ENCODE measurements at places on chromosomes 13 and 19. TPM values are rescaled to one million over a fixed set of nuclear protein-coding genes. Genes with fewer than 3 reads are reported as not detected.

The SOX21 gene
- not detected for total RNA-seq

The MAG gene
- 0.31 TPM for total RNA-seq

The LILRA1 gene
- 0.15 TPM for total RNA-seq

The ZSCAN4 gene
- total RNA-seq = not detected

The ZSWIM9 gene
- total RNA-seq = 5.7 TPM

GRCh38 chr13:34108410-34108809 lies 290.5 kb downstream of the RFC3 start:
- DNase-seq = no peak
- H3K27ac ChIP-seq = no peak overlapping the region
- no peak overlapping the region for H3K4me3 ChIP-seq
- peaks cover 4% of the 10 kb centered on the region for H3K27me3 ChIP-seq
- no peaks in the 10 kb centered on the region for H3K4me1 ChIP-seq
- no peaks in the 10 kb centered on the region for H3K36me3 ChIP-seq

GRCh38 chr13:91132786-91133185 lies 214.7 kb upstream of the MIR17HG start:
- H3K27ac ChIP-seq = no peak overlapping the region
- no peaks in the 10 kb centered on the region for H3K27me3 ChIP-seq
- DNase-seq = no peak
- H3K36me3 ChIP-seq = no peaks in the 10 kb centered on the region
- no peak overlapping the region for H3K4me3 ChIP-seq
- no peaks in the 10 kb centered on the region for H3K4me1 ChIP-seq

GRCh38 chr13:46926916-46927590 lies 30.2 kb upstream of the HTR2A start:
- no peaks in the 10 kb centered on the region for H3K36me3 ChIP-seq
- no peak overlapping the region for H3K27ac ChIP-seq
- peaks cover under 1% of the 10 kb centered on the region for H3K27me3 ChIP-seq

- no peaks in the 10 kb centered on the region for H3K27me3 ChIP-seq
- peaks cover 3% of the 10 kb centered on the region for H3K4me1 ChIP-seq
- no peaks in the 10 kb centered on the region for H3K36me3 ChIP-seq
- peak; percentile 27 for DNase-seq
- no peak overlapping the region for H3K27ac ChIP-seq
These were observed 33.7 kb upstream of the ZNF724 start for GRCh38 chr19:23283925-23284324.

- peaks cover 26% of the 10 kb centered on the region for H3K36me3 ChIP-seq
- no peaks in the 10 kb centered on the region for H3K27me3 ChIP-seq
- H3K27ac ChIP-seq = no peak overlapping the region
- H3K4me1 ChIP-seq = peaks cover 20% of the 10 kb centered on the region
- DNase-seq = no peak
These were observed 15.2 kb downstream of the RCBTB1 start for GRCh38 chr13:49569993-49570689.

DNA sequence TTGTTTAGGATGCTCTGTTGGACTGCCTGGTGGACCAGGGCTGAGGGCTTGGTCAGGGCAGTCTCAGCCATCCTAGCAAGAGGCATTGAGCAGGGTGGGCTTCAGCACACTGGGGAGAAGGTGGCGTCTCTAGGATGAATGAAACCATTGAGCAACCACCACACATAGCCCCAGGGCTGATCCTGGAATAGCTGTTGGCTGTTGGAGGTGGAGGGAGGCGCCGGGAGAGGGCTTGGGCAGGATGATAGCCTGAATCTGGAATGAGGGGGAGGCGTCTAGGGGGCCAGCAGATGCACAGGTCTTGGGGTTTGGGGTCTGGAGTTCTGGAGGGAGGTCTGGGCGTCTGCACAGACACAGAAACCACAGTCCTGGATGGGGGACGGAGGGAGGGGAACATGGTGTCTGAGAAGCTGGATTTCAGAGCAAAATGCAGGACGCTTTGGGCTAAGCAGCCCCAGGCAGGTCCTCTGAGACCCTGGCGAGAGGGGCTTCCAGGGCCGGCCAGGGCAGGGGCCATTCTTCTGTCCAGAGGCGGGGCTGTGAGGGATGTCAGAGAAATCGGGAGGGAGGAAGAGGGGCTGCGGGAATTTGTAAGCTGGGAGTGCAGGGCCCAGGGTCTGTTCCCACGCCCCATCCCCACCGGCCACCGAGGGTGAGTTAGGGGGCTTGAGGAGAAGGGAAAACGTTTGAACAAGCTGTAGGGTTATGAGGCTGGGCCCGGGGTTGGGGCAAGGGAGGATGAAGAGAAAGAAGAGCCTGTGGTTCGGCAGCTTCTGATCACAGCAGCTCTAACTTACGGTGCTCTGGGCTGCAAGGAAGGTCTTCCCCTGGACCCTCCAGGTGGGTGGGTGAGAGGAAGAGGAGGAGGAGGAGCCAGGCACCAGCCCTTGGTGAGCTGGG lies 5.2 kb downstream of the TRAPPC5 start:
- H3K4me1 ChIP-seq = peaks cover 32% of the 10 kb centered on the region
- DNase-seq = no peak
- H3K27me3 ChIP-seq = no peaks in the 10 kb centered on the region
- peak overlapping the region; percentile 72 for H3K27ac ChIP-seq
- peaks cover 51% of the 10 kb centered on the region for H3K36me3 ChIP-seq
- H3K4me3 ChIP-seq = no peak overlapping the region

DNA sequence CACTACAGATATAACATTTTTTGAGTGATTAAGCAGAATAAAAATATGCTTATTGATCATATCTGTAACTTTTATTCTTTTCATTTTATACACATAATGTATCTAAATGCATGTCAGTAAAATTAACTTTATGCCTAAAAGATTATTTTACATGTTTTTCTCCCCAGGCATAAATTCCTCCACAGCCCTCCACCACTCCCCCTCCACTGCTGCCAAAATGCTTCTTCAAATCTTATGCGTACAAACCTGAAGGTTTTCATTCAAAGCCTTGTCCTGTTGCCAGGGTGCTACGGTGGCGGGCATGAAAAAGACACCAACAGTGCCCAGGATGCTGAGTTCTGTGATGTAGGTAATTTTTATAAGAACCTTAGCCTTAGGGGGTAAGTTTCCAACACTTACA lies 52.9 kb downstream of the PARP4 start:
- H3K27ac ChIP-seq = no peak overlapping the region
- no peak overlapping the region for H3K4me3 ChIP-seq
- H3K27me3 ChIP-seq = no peaks in the 10 kb centered on the region
- DNase-seq = no peak

- no peak overlapping the region for H3K27ac ChIP-seq
- no peaks in the 10 kb centered on the region for H3K4me1 ChIP-seq
- H3K4me3 ChIP-seq = no peak overlapping the region
- no peaks in the 10 kb centered on the region for H3K27me3 ChIP-seq
- no peaks in the 10 kb centered on the region for H3K36me3 ChIP-seq
These were observed 1194.0 kb downstream of the PCDH9 start for GRCh38 chr13:66036024-66036614.

DNA sequence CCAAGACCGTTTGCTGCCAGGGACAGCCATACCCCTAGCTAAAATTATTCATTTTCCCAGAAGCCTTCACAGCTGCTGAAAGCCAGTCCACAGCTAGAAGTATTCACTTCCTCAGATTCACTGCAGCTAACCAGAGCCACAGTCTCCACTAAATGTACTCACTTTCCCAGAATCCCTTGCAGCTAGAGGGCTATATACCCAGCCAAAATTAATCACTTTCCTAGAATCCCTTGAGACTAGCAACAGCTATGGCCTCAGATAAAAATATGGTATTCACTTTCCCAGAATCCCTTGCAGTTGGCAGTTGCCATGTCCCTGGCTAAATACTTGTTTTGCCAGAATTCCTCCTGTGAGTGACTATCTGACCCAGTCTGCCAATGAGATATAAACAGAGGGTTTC lies 13.8 kb upstream of the MEIS3 start:
- no peak overlapping the region for H3K4me3 ChIP-seq

DNA sequence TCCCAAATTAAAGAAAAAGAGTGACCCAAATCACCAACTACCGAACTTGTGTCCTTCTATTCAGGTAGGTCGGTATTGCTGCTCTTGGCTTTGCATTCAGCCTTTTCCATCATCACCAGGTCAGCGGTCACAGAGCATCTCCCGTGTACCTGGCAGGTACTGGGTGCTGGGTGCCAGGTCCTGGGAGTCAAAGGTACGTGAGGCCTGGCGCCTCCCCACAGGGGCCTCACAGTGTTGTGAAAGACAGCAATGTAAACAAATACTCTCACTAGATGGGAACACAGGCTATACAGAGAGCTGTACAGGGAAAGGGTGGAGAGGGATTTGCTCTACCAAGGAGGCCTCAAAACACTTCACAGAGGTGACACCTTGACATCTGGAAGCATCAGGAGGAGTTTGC lies 86.7 kb downstream of the ZIC5 start:
- peaks cover 21% of the 10 kb centered on the region for H3K4me1 ChIP-seq
- H3K36me3 ChIP-seq = no peaks in the 10 kb centered on the region
- H3K27me3 ChIP-seq = peaks cover 5% of the 10 kb centered on the region
- H3K4me3 ChIP-seq = no peak overlapping the region
- no peak for DNase-seq
- H3K27ac ChIP-seq = no peak overlapping the region

GRCh38 chr13:101209206-101209893 lies 207.0 kb downstream of the NALCN start:
- no peaks in the 10 kb centered on the region for H3K4me1 ChIP-seq
- no peak for DNase-seq
- H3K27ac ChIP-seq = no peak overlapping the region

DNA sequence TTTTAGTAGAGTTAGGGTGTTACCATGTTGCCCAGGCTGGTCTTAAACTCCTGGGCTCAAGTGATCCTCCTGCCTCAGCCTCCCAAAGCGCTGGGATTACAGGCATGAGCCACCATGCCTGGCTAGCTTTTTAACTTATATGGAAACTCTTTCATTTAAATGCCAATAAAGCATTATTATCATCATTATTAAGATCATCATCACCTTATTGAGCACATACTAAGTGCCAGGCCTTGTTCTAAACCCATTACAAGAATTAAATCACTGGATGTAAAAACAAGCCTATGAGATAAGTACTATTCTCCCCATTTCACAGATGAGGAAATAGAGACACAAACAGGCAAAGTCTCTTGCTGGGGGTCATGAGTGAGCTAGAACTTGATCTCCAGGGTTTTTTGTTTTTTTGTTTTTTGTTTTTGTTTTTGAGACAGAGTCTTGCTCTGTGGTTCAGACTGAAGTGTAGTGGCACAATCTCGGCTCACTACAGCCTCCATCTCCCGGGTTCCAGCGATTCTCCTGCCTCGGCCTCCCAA lies 1.3 kb downstream of the GMFG start:
- H3K36me3 ChIP-seq = peaks cover 28% of the 10 kb centered on the region
- DNase-seq = no peak
- no peaks in the 10 kb centered on the region for H3K27me3 ChIP-seq
- H3K27ac ChIP-seq = peak overlapping the region; percentile 95
- H3K4me1 ChIP-seq = peaks cover 56% of the 10 kb centered on the region
- H3K4me3 ChIP-seq = peak overlapping the region; percentile 94

- no peak overlapping the region for H3K4me3 ChIP-seq
- no peaks in the 10 kb centered on the region for H3K36me3 ChIP-seq
- no peaks in the 10 kb centered on the region for H3K27me3 ChIP-seq
- DNase-seq = no peak
- no peaks in the 10 kb centered on the region for H3K4me1 ChIP-seq
These were observed 528.7 kb upstream of the KLF12 start for GRCh38 chr13:74662905-74663304.

DNA sequence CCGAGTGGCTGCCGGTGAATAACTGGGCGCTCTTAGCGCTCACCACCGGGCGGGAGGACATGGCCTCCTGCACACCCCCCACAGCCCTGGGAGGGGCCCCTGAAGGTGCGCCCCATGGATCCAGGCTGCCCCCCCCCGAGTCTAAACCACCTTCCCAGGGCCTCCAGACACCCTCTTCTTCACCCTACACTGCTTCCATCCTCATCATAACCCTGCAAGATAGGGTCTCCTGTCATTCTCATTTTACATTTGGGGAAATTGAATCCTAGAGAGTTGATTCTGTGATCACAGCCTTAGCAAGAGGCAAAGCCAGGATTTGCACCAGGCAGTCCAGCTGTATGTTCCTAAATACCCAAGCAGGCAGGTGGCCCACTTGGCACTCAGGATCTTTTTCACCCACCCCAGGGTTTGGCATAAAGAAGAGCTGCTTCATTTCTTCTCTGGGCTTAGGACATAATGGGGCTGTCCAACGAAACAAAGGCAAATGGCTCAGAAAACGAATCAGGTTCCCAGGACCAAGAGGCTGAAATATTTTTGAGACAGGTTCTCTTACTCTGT lies 110.8 kb downstream of the PTPRS start:
- peaks cover 6% of the 10 kb centered on the region for H3K27me3 ChIP-seq
- no peaks in the 10 kb centered on the region for H3K36me3 ChIP-seq
- peaks cover 7% of the 10 kb centered on the region for H3K4me1 ChIP-seq
- H3K27ac ChIP-seq = no peak overlapping the region
- no peak for DNase-seq

DNA sequence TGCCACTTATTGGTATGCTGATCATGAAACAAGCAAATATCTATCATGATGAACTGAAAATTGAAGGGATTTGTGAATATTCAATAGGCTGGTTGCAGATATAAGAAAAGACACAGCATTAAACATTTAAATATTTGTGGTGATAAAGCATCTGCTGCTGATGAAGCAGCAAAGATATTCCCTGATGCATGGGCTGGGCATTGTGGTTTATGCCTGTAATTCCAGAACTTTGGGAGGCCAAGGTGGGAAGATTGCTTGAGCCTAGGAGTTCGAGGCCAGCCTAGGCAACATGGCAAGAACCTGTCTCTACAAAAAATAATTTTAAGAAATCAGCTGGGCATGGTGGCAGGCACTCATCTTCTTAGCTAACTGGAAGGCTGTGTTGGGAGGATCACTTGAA lies 54.5 kb downstream of the GPR180 start:
- no peaks in the 10 kb centered on the region for H3K36me3 ChIP-seq
- H3K4me3 ChIP-seq = no peak overlapping the region
- H3K27ac ChIP-seq = no peak overlapping the region
- no peak for DNase-seq
- no peaks in the 10 kb centered on the region for H3K4me1 ChIP-seq

GRCh38 chr19:55698256-55698655 lies 23.2 kb downstream of the EPN1 start:
- H3K27me3 ChIP-seq = no peaks in the 10 kb centered on the region
- no peak overlapping the region for H3K4me3 ChIP-seq
- DNase-seq = no peak
- H3K36me3 ChIP-seq = peaks cover 65% of the 10 kb centered on the region
- no peak overlapping the region for H3K27ac ChIP-seq
- H3K4me1 ChIP-seq = no peaks in the 10 kb centered on the region

DNA sequence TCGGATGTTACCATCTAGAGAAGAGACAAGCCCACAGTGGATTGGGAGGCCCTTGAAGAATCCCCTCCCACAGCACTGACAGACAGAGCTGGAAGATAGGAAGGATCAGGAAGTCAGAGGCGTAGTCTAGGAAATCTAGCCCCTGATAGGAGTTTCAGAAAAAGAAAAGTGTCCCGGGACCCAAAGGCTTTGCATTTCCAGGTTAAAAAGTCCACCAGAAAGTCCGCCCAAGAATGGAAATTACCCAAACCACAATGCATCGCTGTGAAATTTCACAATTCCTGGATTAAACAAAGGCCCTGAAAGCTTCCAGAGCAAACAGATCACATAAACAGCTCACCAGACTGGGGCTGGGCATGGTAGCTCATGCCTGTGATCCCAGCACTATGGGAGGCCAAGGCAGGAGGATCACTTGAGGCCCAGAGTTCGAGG lies 146.9 kb downstream of the KDM4B start:
- H3K4me1 ChIP-seq = peaks cover under 1% of the 10 kb centered on the region
- H3K27me3 ChIP-seq = no peaks in the 10 kb centered on the region
- H3K36me3 ChIP-seq = peaks cover 35% of the 10 kb centered on the region
- no peak overlapping the region for H3K4me3 ChIP-seq
- H3K27ac ChIP-seq = no peak overlapping the region
